ENCODE measurements at places on chromosomes 2 and 18.

DNA sequence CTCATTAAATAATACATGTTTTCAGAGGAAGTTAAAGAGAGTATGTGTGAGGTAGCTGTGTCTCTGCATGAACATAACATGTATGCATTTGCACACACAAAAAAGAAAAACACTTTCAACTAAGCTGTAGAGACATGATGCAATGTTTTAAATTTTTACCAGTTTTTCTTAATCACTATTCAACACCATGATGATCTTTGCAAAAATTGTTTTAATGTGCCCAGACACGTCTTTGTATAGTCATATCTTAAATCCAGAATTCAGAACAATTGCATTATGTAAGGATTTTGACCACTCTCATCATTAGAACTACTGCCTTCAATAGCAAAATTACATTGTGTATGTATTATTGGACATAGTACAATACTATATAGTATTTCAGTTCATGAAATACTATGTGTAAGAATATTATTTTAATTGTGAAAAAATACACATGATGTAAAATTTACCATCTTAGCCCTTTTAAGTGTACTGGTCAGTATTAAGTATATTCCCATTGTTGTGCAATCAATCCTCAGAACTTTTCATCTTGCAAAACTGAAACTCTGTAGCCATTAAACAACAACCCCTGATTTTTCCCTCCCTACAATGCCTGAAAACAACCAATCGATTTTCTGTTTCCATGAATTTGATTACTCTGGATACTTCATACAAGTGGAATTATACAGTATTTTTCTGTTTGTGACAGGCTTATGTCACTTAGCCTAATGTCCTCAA, 104.5 kb upstream of the ACVR2A start:
- DNase-seq, result no peak

- peak; percentile 89 for DNase-seq
Measured at GRCh38 chr2:128236491-128237035, 82.1 kb downstream of the HS6ST1 start.

GRCh38 chr2:232321156-232321816, 57.3 kb upstream of the ALPP start:
- no peak for DNase-seq

- peak; percentile 12 for DNase-seq
Measured at GRCh38 chr18:34345738-34346137, 121.0 kb upstream of the NOL4 start.

DNA sequence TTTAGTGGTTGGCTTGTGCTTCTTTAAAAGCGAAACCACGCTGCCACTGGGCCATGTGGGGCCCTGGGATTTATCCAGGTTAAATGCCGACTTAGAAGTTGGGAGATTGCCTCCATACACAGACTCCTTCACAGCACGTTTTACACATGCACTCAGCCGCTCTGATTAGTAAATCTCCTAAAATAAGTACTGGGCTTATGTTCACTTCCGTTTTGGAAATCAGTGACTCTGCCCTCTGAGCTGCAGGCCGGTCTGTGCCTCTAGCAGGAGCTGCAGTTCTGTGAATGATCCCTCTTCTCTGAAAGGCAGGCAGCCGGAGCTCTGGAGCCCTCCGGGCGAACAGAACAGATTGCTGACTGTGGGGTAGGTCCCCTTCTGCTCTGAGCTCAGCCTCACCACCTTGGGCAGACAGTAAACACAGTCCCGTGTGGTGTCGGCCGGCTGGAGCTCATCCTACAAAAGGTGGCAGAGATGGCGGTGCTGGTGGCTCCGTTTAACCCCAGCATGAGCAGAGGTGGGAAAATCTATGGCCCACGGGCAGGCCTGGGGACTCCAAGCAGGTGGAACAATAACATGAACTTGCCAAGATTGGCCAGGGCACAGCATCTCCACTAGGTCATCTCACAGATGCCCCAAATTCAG, 9.8 kb upstream of the RAB17 start:
- DNase-seq, result peak; percentile 84

- peak; percentile 29 for DNase-seq
Measured at GRCh38 chr18:11005528-11005927, 143.8 kb downstream of the PIEZO2 start.

DNA sequence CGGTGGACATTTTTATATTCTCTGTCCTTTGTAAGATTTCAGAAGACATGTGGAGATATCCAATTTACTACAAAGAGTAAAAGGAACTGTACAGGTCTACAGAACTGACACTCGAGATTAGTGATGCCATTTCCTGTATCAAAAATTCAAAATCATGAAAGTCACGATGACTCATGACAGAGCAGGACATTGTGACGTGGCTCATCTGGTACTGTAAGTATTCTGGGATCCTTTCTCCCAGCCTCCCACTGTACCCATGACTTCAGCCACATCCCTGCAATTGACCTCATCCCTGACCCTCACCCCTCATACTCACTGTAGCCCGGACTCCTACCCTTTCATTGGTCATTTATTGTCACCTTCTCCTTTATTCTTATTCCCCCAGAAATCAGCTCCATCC, 736.5 kb downstream of the EPHA4 start:
- peak; percentile 38 for DNase-seq

DNA sequence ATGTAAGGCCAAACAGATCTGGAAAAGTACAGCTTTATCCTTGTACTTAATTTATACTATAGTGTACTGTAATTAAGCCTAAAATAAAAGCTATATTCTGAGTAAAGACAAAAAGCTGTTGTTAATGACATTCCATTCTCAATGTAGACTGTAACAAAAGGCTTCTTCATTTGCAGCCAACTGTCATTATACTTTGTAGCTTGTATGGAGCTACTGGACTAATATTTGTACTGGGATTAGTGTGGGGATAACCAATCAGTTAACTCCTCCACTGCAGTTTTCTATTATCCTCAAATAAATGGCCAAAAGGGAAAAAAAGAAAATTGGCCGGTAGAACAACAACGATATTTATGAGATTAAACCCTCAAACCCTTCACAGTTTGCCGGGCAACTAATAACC, 66.5 kb downstream of the STK39 start:
- no peak for DNase-seq

- DNase-seq, result no peak
Measured at GRCh38 chr2:9690252-9690651, 59.5 kb upstream of the YWHAQ start.
